Endothelial cell (in vitro differentiated cells): ENCODE measurements at places on chromosomes 16 and 17. TPM values are rescaled to one million over a fixed set of nuclear protein-coding genes. Genes with fewer than 3 reads are reported as not detected.
A peak's percentile ranks its signal among the peaks of the same experiment; 100 is the strongest.

DNA sequence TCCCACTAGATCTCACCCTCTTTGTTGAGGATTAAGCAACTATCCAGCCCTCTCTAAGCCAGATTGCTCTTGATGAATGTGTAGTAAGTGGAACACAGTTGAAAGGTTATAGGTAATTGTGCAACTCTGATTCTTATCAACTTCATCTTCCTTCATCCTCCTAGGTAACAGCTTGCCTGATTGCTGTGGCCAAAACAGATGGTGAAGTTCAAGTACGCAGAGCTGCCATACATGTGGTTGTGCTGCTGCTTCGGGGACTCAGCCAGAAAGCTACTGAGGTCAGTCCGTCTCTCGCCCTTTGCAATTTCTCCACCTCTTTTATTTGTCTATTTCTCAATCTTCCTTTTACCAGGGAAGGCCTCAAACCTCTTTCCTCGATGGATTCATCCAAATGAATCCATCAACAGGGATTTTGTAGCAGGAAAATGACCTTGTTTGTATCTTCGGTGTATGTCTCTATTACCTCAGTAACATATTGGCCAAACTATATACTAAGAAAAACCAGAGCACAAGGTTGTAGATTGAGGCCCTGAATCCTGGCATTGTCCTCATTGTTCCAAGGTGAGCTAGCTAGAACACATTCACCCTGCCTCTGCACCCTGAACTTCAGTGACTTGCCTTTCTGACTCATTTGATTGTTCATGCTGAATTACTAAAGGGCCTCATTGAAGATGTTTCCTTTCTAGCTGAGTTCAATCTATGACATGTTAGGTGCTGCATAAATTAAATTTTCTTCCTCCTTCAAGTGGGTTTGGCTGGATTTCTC is 65.1 kb upstream of the HAS3 start:
- no peak for DNase-seq
- H3K27me3 ChIP-seq = peaks cover 2% of the 10 kb centered on the region
- no peak overlapping the region for H3K27ac ChIP-seq
- peaks cover 5% of the 10 kb centered on the region for H3K36me3 ChIP-seq

GRCh38 chr17:2613089-2613808 is 19.8 kb downstream of the PAFAH1B1 start:
- H3K27me3 ChIP-seq = no peaks in the 10 kb centered on the region
- H3K4me1 ChIP-seq = peaks cover 4% of the 10 kb centered on the region
- peaks cover 4% of the 10 kb centered on the region for H3K36me3 ChIP-seq

DNA sequence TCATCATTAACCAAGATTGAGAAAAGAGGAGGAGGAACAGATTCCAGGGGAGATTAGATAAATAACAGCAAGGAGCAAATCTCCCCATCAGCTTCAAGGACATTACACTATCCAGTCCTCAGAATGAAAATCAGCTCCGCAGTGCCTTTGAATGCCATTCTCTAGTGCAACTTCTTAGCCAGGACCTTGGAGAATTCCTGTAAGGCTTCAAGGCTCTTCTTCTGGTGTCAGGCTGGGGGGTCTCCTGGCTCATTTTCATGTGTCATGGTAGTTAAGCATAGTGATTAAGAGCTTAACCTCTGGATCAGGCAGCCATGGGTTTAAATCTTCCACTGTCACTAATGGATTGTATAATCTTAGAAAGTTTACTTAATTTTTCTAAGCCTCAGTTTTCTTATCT is 137.3 kb upstream of the CCL2 start:
- no peaks in the 10 kb centered on the region for H3K36me3 ChIP-seq
- H3K4me3 ChIP-seq = no peak overlapping the region
- H3K27me3 ChIP-seq = peaks cover 2% of the 10 kb centered on the region
- H3K4me1 ChIP-seq = no peaks in the 10 kb centered on the region

GRCh38 chr16:1335996-1336395 is 2.6 kb downstream of the BAIAP3 start:
- no peak overlapping the region for H3K27ac ChIP-seq
- no peak overlapping the region for H3K4me3 ChIP-seq
- peaks cover 16% of the 10 kb centered on the region for H3K27me3 ChIP-seq
- H3K4me1 ChIP-seq = peaks cover 4% of the 10 kb centered on the region
- no peaks in the 10 kb centered on the region for H3K36me3 ChIP-seq

DNA sequence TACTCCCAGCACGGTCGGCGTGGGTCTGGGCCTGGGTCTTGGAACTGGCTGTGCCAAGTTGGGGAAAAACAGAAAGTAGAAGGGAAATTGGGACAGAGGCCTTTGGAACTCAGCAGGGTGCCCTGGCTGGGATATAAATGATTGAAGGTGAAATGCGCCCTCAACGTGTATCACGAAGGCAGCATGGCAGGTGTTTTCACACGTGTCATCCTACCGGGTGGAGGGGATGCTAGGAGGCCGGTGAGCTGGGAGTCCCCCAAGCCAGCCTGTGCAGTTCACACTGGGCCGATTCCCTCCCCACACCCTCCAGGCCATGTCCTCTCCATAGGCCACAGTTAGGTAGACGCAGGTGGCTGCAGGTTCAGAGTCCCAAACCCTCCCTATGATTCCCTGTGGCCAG is 6.0 kb downstream of the TNFAIP1 start:
- H3K4me1 ChIP-seq = peaks cover 25% of the 10 kb centered on the region
- no peak overlapping the region for H3K27ac ChIP-seq
- no peak for DNase-seq

GRCh38 chr16:48862087-48862532 is 252.1 kb upstream of the N4BP1 start:
- H3K4me1 ChIP-seq = no peaks in the 10 kb centered on the region
- H3K27me3 ChIP-seq = no peaks in the 10 kb centered on the region
- DNase-seq = no peak
- H3K4me3 ChIP-seq = no peak overlapping the region

DNA sequence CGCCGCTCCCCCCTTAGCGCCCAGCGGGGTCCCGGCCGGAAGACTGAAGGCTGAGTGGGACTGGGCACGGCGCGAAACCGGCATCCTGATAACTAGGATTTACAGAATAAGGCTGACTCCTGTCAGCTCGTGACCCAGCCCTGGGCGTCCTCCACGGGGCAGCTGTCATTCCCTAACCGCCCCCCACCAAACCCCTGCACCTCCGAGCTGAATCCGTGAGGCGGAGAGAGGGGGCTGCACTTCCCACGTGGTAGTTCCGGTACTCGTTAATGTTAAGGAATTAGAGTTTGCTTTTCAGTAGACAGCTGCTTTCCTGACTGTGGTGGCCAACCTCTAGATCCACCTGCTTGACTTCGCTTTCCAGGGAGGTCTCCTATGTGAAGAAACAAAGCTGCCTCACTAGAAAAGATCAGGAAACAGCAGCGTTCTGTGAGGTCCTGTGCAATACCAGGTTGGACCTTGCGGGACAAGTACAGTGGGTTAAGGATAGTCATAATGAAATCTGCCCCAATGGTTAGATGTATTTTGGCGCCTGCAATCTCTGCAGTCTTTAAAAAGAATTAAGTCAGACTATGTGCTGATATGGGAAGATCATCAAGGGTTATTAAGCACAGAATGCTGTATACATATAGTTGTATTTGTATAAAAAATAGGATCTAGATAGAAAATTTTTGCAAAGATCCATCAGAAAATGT is 1.1 kb upstream of the WBP2 start:
- peak overlapping the region; percentile 92 for H3K4me3 ChIP-seq
- peaks cover 7% of the 10 kb centered on the region for H3K27me3 ChIP-seq
- no peak overlapping the region for H3K27ac ChIP-seq
- DNase-seq = no peak

GRCh38 chr16:30623536-30624283 is 13.5 kb upstream of the ZNF689 start:
- no peak for DNase-seq
- no peaks in the 10 kb centered on the region for H3K4me1 ChIP-seq
- H3K27me3 ChIP-seq = no peaks in the 10 kb centered on the region
- no peak overlapping the region for H3K4me3 ChIP-seq
- no peak overlapping the region for H3K27ac ChIP-seq

GRCh38 chr17:32755045-32755805 is 121.7 kb downstream of the MYO1D start:
- DNase-seq = no peak
- H3K36me3 ChIP-seq = no peaks in the 10 kb centered on the region
- no peak overlapping the region for H3K4me3 ChIP-seq

- no peak overlapping the region for H3K4me3 ChIP-seq
- no peak overlapping the region for H3K27ac ChIP-seq
- H3K27me3 ChIP-seq = peaks cover 12% of the 10 kb centered on the region
- peaks cover 26% of the 10 kb centered on the region for H3K4me1 ChIP-seq
- peaks cover 4% of the 10 kb centered on the region for H3K36me3 ChIP-seq
- no peak for DNase-seq
These were observed 4.1 kb downstream of the ADGRG1 start for GRCh38 chr16:57632568-57632967.

DNA sequence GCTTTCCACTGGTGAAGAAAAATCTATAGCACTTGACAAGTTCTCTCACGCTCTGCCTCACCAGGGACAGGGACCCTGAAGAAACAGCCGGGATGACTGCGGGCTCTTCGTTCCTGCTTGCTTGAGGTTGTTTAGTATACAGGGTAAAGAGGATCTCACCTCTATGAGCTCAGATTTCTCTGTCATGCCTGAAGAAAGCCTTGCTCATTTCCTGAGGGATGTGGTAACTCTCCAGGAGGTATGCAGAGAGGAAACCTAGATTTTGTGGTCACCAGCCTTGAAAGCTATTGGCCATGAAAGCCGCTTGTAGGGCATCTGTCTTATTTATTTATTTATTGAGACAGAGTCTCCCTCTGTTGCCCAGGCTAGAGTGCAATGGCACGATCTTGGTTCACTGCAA is 23.2 kb downstream of the USP43 start:
- DNase-seq = no peak
- H3K4me1 ChIP-seq = peaks cover 15% of the 10 kb centered on the region
- H3K27ac ChIP-seq = no peak overlapping the region
- no peak overlapping the region for H3K4me3 ChIP-seq
- peaks cover 3% of the 10 kb centered on the region for H3K27me3 ChIP-seq

DNA sequence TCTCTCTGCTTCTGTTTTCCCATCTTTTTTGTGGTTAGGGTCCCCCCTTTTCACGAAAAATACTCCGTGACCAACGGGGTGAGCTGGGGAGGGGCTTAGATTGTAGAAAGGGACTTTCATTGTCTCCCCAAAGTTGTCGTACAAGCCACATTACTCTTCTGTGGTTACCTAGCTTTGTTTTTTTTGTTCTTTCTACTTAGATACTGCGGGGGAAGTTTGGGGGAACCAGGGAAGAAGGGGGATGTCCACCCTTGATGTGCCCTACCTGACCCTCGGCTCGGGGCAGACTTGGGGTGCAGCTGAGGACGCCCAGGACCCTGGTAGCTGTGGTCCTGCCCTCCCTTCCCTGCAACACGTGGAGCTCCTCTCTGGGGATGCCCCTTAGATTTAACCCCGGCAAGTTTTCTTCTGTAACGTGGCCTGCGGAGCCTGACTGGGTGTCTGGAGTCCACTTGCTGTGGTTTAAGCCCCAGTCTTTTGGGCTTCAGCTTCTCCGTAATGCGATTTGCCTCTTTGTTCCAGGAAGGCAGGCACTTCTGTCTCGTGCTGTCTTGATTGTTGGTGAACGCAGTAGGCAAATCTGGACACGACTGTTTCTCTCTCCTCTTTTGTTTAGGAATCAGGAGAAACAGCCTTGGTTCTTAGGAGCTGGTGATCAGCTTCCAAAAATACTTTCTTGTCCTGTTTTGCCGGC is 892 bp downstream of the ABCC1 start:
- peaks cover 12% of the 10 kb centered on the region for H3K4me1 ChIP-seq
- peak overlapping the region; percentile 48 for H3K27ac ChIP-seq
- peak; percentile 10 for DNase-seq
- peak overlapping the region; percentile 95 for H3K4me3 ChIP-seq
- peaks cover 6% of the 10 kb centered on the region for H3K27me3 ChIP-seq

DNA sequence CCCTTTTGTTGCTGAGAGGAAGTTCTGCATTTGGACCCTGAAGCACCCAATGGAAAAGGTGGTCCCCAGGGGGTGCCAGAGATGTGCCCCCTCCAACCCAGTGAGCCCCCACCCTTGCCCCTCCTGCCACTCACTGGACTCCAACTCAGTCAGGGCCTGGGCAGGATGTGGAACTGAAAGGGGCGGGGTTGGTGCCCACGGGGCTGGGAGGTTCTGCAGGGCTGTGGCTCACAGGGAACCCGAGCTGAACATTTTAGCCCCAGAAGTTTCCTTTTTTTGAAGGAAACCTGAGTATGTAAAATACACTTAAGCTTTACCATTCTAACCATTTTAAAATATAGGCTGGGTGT is 15.8 kb upstream of the OGFOD3 start:
- no peak overlapping the region for H3K27ac ChIP-seq
- no peak for DNase-seq
- H3K4me1 ChIP-seq = peaks cover 2% of the 10 kb centered on the region

- no peak overlapping the region for H3K4me3 ChIP-seq
- peaks cover 4% of the 10 kb centered on the region for H3K4me1 ChIP-seq
- peaks cover 3% of the 10 kb centered on the region for H3K27me3 ChIP-seq
These were observed 78.5 kb upstream of the ELAC2 start for GRCh38 chr17:13096291-13096690.

DNA sequence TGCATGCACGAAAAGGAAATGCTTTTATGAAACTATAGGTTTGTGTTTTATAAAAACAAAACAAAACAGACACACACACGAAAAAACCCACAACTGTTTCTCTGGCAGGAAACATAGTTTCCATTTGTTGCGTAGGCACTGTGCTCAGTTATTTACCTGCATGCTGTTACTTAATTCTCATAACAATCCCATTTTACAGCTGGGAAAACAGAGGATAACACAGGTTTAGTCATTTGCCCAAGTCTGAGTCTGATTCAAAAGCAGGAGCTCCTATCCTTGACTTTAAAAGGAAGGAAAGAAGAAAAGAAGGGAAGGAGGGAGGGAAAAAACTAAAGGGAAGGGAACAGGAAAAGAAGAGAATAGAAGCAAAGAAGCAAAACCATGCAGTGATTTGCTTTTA is 117.4 kb downstream of the DNAH3 start:
- H3K27me3 ChIP-seq = peaks cover 2% of the 10 kb centered on the region
- no peak for DNase-seq
- no peaks in the 10 kb centered on the region for H3K4me1 ChIP-seq
- H3K36me3 ChIP-seq = no peaks in the 10 kb centered on the region

Gene CNOT1
- total RNA-seq = 152 TPM

Gene NPW
- total RNA-seq = 0.82 TPM

Gene WSCD1
- 43.9 TPM for total RNA-seq

Gene SLC16A11
- 0.33 TPM for total RNA-seq
